ENCODE measurements at places on chromosomes 6 and 20.

DNA sequence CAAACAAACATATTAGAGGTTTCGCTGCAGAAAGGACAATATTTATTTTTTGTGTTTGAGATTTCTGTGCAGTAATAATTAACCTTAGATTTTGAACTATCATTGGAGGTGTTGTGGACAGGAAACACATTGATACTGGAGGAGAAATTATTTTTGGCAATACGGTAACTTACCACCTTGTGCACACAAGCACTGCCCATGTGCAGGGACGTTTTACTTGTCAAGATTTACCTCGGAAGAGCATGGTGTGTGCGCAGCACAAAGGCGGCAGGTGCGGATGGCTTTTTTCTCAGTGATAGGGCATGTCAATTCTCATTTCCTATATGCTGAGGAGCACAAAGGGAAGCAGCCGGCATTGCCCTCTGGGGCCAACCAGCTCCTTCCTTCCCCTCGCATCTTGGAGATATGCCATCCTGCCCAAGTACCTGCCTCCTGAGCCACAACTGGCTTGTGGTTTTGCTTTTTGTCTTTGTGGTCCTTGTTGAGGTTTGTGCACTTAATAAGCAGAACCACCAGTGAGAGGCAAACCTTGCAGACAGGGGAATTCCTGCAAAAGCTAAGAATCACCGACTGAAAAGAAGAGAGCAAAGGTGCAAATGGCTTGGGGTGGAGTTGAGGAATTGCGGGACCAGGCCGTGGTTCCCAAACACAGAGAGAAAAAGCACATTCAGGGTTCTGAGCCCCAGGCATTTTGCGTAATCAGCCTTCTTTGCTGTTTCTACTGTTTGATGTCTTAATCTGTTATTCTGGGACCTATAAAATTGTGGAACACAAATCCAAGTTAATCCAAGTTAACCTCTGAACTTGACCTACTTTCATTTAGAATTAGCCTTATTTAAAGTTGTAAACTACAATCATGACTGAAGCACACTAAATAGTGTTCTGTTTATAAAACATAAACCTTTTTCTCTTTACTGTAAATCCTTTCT is 21.9 kb downstream of the SAMD5 start:
- no peak for DNase-seq

DNA sequence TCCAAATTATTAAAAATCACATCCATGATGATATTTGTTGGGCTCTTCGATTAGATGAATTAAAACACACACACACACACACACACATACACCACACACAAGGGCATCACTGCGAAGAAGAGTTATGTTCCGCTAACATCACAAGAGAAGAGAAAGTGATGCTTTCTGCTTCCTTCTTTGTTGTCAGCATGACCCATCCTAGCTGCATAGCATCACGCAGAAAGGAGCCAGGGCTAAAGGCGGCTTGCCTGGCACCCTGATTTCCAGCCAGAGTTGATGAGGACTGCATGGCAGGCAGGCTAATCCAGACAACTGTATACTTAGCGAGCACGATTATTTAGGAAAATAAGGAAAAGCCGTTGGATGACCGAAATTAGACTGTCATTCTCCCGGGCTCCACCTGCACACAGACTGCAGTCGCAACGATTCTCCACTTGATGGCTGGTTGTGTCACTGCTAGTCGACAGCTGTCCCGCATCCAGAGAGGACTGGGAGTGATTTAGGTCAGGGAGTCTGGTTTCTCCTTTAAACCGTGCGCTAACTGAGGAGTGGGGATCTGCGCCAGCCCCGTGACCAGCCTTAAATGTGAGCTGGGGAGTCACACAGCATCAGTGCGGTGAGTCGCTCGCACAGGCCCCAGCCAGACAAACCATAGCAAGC is 70.6 kb upstream of the SOX4 start:
- no peak for DNase-seq

- no peak for DNase-seq
These were observed 56.6 kb downstream of the TOX2 start for GRCh38 chr20:43971267-43971666.

- DNase-seq = no peak
These were observed 177.2 kb downstream of the TSHZ2 start for GRCh38 chr20:53149148-53149889.

- DNase-seq = no peak
These were observed 136.5 kb downstream of the AGPAT4 start for GRCh38 chr6:161137320-161137719.

DNA sequence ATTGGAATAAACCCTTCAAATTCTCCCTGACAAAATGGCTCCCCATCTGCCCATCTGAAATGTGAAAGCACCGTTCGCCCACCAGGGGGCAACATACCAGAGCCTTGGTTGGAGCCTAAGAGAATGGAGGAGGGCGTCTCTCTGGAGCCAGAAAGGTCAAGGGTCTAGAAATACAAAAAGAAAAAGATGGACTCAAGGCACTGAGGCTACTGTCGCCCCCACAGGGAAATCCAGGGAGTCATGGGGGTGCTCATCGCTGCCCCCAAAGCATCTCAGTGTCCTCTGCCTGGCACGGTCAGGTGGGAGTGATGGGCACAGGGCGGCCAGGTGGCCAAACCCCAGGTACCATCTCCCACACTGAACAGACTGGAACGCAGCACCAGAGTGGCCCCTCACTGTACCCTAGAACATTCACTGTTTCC is 136.3 kb downstream of the ZMYND8 start:
- peak; percentile 49 for DNase-seq

GRCh38 chr6:158011980-158012566 is 30.4 kb downstream of the SYNJ2 start:
- DNase-seq = no peak

DNA sequence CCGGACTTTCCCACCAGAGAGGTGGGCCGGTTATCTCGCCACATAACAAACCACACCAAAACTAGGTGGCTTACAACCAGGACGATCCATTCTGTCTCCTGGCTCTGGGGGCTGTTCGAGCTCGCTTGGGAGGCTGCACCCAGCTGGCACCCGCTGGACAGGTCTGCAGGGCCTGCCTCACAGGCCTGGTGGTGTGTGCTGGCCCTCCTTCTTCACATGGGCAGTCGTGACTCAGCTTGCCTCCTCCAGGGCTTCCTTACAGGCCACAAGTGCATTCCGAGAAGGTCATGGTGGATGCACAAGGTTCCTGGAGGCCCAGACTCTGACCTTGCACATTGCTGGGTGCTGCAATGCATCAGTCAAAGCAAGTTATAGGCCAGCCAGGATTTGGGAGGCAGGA is 34.2 kb downstream of the FOXF2 start:
- DNase-seq = no peak

GRCh38 chr20:10167040-10167439 is 51.6 kb upstream of the SNAP25 start:
- DNase-seq = no peak

- DNase-seq = peak; percentile 81
These were observed 7.9 kb downstream of the NKX2-2 start for GRCh38 chr20:21505810-21506530.

GRCh38 chr20:63009045-63009961 is 2.5 kb upstream of the BHLHE23 start:
- DNase-seq = peak; percentile 96

DNA sequence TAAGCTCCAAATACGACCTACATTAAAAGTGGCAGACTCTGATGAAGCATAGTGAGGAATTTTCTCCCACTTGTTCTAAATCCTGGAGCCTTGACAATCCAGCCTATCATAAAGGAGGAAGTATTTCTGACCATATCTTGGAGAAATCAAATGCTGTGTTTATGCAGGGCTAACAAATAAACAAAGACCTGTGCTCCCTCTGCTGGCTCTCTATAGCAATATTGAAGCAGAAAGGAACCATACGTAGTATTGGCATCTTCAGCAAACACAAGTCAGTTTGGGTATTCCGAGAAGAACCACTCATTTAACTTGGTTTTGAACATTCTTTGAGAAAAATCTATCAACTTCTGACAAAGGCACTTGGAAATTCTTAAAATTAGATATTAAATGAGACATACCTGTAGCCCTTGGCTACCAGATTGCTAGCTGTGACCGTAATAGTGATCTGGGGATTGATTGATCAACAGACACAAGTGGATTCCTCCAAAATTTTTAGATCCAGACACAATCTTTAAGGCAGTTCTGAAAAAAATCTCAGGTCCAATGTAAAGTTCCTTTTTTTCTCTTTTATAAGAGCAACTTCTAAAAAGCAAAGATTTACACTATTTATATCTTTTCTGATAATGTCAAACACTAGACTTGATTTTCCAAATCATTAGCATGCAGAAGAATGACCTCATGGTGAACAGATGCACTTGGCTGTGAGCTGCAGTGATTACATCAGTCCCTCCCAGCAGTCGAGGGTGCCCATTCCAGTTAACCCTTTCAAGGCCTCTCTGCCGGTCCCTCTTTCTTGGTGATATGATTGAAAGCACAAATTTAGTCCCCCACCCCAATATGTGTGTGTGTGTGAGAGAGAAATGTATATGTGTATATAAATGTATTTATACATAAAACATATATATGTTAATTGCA is 40.2 kb downstream of the INSM1 start:
- no peak for DNase-seq

GRCh38 chr6:45514454-45515230 is 136.9 kb upstream of the SUPT3H start:
- no peak for DNase-seq

GRCh38 chr6:1316489-1316971 is 4.6 kb downstream of the FOXQ1 start:
- DNase-seq = no peak

GRCh38 chr20:17928211-17928611 is 40.4 kb downstream of the SNX5 start:
- DNase-seq = no peak

DNA sequence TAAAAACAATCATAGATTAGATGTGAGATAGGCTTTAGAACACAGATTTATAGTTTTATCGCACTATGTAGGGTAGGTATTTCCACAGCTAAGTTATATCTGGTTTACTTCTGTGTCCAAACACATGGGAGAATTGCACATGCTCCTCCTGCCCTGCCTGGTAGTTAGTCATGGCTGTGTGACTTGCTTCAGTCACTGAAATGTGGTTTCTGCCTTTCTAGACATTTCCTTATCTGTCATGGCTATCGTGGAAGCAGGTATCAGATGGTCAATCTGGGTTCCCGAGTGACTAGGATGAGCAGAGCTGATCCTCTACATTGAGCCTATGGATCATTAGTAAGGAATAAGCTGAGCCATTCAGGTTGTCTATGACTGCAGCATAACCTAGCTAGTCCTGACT is 117.8 kb upstream of the GMDS start:
- no peak for DNase-seq

DNA sequence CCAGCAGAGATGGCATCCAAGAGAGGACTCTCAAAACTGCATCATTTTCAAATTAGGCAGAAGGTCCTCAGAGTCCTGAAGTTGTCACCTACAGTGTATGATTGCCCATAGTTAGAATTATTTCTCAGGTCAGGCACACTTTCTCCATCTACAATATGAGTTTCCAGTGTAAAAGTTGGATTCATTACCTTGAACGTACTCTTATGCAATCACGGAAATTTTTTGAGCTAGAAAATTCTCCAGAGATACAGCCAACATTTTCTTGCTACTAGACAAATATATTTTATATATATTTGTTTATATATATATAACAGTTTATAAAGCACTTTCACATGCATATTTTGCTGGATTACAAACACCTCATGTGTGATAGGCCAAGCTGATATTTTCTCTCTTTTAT is 29.4 kb upstream of the SERPINB1 start:
- no peak for DNase-seq

GRCh38 chr20:60063048-60063451 is 104.8 kb downstream of the CDH26 start:
- DNase-seq = no peak

- DNase-seq = no peak
These were observed 451.5 kb downstream of the PLCB1 start for GRCh38 chr20:8583566-8584043.

- no peak for DNase-seq
These were observed 110.2 kb upstream of the ZNF184 start for GRCh38 chr6:27582928-27583725.

GRCh38 chr6:108665495-108666196 is 104.9 kb downstream of the FOXO3 start:
- no peak for DNase-seq

DNA sequence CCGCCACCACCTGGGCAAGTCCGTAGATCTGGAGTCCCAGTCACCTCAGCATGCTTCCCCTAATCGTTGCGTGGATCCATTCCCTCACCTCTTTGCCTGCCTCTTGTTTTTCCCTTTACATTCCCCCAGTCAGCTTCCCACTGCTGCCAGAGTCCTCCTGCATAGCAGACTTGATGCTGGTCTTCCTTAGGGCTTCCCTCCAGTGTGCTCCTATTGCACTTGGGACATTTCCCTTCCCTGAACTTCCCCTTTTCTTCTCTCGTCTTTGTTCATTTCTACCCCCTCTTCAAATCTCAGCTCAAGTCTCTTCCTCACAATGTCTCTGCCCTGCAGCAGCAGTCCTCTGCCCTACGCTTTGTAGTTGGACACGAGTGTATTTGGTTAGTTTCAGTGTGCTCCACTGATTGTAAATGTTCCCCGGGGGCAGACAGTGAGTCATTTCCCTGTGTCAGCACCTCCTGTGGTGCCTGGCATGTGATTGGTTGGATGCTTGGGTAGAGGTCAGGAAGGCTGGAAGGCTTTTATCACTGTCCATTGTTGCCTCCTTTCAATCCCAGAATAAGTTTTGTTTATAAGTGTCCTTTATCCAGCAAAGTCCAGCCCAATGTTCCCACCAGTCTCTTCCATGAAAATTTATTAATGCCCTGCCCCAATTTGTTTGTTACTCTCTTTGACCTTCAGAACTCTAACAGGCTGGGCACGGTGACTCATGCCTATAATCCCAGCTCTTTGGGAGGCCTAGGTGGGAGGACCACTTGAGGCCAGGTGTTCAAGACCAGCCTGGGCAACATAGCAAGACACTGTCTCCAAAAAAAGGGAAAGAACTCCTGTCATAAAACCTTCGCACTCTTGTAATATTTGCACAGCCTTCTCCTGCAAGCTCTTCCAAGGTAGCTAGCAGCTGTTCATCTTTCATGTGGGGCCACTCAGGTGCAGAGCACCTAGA is 38.3 kb downstream of the FAM120B start:
- no peak for DNase-seq

DNA sequence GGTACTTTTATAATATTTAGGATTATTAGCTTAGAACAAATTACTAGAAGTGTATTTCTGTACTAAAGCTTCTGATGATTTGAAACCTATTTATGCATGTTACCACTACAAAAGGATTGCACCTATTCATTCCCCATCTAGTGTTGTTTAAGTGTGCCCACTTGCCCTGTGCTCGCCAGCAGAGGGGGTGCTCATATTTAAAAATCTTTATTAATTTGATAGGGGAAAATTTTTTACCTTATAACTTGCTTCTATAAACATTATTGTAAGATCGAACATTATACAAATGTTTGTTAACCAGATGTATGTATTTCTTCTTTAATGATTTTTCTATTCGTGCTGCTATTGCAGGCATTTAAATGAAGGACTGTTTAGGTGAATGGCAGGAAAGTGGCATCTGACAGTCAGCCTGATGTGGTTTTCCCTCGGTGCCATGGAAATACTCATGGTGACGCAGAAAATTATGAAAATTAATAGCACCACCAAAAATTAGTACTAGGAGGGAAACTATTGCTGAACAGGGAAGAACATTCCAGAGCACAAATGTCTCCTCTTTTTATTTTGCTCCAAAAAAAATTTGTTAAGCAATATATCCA is 44.1 kb upstream of the FNDC1 start:
- no peak for DNase-seq

GRCh38 chr6:67722861-67723261 is 912.2 kb upstream of the ADGRB3 start:
- DNase-seq = no peak
